ENCODE measurements at places on chromosomes 3 and 15.

DNA sequence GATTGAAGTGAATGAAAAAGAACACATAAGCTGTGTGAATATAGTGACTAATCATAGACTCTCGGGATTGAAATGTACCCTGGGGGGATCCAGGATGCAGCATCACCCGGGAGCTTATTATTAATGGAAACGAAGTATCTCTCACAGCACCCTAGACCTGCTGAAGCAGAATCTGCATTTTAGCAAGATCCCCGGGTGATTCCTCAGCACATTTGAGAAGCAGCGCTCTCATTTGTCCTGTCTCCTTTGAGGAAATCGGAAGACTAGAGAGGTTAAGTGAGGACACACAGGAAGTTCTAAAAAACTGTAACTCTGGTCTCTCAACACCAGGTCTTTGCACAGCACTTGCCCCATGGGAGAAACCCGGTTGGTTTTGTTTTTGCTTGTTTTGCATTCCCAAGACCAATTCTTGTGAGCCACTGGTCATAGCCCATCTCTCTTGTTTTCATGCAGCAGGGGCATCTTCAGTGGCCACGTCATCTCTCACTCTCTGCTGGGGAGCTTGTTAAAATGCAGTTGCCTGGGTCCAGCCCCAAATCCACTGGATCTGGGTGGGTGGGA, 30.2 kb downstream of the ZNF710 start:
- DNase-seq, result no peak

DNA sequence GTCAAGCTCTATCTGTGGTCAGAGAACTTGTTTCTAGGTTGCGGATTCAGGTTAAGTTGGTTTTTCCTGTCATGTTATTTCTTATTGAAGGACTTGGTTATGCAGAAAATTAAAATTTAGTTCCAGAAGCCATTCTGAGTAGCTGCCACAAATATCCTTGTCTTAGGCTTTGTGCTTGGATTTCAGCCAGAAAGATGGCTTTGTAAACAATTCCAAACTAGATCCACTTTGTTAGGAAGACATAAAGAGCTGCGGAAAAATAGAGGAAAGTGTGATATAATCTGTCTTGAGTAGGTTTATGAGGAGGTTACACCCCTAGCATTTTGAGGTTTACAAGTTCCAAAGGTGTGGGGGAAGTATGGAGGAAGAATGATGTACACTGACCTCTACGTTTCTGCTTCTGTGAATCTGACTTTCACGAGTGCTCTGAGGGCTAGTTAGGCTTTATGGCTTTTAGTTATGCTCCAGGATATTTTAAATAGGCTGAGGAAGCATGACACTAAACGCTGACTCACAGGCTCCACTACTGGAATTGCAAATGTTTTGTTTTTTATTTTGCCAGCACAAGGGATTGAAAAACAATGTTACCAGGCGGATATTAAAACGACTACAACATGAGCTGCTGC, 46.3 kb upstream of the UTS2B start:
- DNase-seq, result peak; percentile 42

- no peak for DNase-seq
Observed at GRCh38 chr3:78351334-78351733, 1311.4 kb downstream of the ROBO2 start.

GRCh38 chr15:48451241-48451640, 120.0 kb downstream of the DUT start:
- no peak for DNase-seq

- DNase-seq, result no peak
Observed at GRCh38 chr3:128285042-128285966, 132.0 kb downstream of the EEFSEC start.
